ENCODE measurements at places on chromosomes 13 and 19. TPM values are rescaled to one million over a fixed set of nuclear protein-coding genes. Genes with fewer than 3 reads are reported as not detected.

POSTN gene
- 20.1 TPM for total RNA-seq

MRPS31 gene
- total RNA-seq = 13.4 TPM

ZNF763 gene
- 2.7 TPM for total RNA-seq

IQCN gene
- 0.30 TPM for total RNA-seq

KLK14 gene
- not detected for total RNA-seq

PRRG2 gene
- 0.23 TPM for total RNA-seq

DPP9 gene
- 71.0 TPM for total RNA-seq

KRTDAP gene
- not detected for total RNA-seq

CEACAM6 gene
- not detected for total RNA-seq

TNFSF13B gene
- total RNA-seq = 3.9 TPM

ZNF737 gene
- 6.6 TPM for total RNA-seq

ZNF554 gene
- total RNA-seq = 2.9 TPM

CYP2A6 gene
- total RNA-seq = 0.30 TPM

ZNF700 gene
- 9.2 TPM for total RNA-seq

SMIM44 gene
- total RNA-seq = not detected

FCER2 gene
- not detected for total RNA-seq

F2RL3 gene
- not detected for total RNA-seq

CD209 gene
- total RNA-seq = not detected
